ENCODE measurements at places on chromosomes 4 and X.

DNA sequence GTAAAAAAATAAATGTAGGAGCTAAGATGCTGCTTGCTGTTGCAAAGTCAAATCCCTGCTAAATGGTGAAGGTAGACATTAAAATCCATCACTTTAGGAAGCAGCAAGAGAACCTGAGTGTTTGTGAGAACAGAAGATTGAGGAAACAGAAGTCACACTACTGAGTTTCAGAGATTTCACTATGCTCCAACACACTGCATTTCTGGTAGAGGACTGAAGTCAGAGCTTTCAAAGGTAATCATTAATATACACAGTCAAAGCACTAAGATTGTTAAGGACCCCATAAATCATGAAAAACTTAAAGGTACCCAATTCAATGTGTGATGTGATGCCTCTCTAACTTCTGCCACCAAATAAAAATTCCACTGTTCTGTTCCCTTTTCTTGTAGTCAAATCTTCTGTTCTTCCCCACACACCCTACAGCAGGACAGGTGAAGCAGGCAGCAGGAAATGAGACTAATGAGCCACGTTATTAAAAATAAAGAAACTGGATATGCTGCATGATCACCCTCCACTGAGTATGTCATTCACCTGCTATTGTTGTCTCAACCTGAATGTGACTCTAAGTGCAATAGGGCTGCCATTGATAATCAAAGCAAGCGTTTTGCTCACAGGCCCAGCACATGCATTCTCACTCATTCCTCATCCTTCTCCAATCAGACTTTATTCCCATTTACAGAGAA lies 28.9 kb upstream of the APELA start:
- no peak for DNase-seq

- DNase-seq, result no peak
Observed at GRCh38 chr4:82893942-82894341, 3.0 kb upstream of the SEC31A start.

- no peak for DNase-seq
Observed at GRCh38 chrX:49225858-49226257, 7.3 kb downstream of the CACNA1F start.

DNA sequence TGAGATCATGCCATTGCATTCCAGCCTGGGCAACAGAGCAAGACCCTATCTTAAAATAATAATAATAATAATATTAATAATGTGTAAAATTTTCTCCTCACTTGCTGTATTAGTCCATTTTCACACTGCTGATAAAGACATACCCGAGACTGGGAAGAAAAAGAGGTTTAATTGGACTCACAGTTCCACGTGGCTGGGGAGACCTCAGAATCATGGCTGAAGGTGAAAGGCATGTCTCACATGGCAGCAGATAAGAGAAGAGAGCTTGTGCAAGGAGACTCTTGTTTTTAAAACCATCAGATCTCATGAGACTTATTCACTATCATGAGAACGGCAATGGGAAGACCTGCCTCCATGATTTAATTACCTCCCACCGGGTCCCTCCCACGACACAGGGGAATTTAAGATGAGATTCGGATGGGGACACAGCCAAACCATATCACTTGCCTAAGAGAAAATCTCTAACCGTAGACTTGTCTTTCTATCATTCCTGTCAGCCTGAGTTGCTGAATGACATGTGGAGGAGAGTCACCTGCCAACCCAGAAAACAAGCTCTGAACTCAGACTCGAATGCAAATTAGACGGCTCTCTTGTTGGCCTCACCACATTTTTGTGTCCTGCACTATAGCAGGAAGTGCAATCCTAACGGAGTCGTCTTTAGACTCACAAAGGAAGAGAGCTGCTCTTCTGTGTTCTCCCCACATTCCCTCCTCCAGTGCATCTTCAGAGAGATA lies 51.9 kb upstream of the DCTD start:
- DNase-seq, result no peak

DNA sequence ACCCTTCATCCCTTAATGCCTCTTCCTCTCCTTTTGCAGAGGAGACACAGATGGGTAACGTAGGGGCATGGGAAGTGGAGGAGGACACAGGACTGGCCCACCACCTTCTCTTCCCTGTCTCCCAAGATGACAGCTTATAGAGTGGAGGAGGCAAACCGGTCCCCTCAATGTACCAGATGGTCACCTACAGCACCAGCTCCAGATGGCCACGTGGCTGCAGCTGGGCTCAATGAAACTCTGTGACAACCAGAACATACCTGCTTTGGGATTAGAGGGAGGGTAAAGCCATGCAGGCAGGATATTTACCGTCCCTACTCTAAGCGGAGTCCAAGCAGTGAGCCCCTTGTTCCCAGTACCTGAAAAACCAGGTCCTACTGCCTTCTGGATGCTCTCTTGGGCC lies 7.5 kb upstream of the KLHL15 start:
- no peak for DNase-seq

GRCh38 chrX:9301836-9302235 lies 163.0 kb upstream of the TBL1X start:
- no peak for DNase-seq

DNA sequence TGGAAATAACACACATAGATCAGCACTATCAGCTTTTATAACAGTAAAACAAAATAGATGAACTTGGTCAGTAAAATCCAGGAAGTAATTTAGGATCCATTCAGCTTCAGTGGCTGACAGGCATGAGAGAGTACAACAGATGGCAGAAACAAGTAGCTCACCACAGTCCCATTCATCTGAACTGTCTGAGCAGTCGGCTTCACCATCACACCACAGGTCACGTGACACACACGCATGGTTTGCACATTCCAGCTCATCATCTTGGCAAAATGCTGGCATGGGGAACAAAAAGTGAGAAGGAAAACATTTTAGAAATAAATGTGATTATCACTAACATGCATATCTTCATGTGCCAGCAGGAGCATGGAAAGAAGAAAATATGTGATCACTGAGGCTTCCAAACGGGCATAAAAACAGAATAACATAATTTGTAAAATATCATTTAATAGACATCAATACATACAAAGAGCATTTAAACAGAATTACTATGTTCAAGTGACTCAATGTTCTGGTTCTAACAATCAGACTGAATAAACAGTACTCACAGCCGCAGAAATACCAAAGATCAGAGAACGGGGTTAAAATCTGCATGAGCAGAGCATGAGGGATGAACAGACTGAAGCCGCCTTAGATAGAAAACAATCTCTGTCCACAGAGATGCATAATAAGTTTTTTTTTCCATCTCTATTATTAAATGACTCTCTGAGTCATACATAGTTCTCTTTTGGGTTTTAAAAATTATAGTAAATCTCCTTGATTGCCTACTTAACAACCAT lies 158.1 kb downstream of the ATP10D start:
- DNase-seq, result no peak

- DNase-seq, result no peak
Observed at GRCh38 chr4:144709159-144709558, 63.2 kb downstream of the HHIP start.

DNA sequence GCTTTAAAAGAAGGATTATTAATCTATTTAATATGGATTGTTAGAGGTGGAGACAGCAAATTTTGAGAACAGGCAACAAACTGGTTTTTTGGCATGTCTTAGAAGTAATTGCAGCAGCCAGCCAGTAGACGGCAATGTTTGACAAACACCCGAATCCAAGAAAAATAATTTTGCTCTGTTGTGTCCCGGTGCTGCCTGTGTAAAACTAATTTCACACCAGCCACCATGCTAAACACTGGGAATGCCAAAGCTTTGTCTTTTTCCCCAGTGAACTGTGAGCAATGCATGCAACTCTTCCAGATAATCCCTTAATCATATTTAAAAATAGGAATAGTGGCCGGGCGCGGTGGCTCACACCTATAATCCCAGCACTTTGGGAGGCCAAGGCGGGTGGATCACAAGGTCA lies 25.9 kb downstream of the SMIM31 start:
- DNase-seq, result peak; percentile 28
